ENCODE measurements at places on chromosomes 5 and 9. TPM values are rescaled to one million over a fixed set of nuclear protein-coding genes. Genes with fewer than 3 reads are reported as not detected.

The OLFM1 gene
- 7.6 TPM for total RNA-seq

The KLF4 gene
- 62.9 TPM for total RNA-seq

GRCh38 chr5:43110606-43111170, 10.0 kb upstream of the ZNF131 start:
- DNase-seq = no peak

DNA sequence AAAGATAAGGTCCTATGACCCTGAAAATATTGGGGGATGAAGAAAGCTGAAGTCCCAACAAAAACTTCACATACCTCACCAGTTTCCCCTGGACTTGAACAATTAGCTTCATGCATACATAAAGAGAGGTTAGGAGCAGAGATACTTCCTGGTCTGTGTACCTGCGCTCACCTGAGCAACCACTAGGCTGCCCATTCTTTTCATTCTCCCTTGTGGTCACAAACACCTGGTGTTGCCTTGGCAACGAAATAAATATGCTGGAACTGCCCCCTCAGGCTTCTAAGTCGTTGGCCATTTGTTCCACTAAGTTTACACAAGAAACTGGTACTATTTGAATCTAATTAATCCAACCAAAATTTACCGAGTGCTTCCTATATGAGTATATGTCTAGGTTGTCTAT, 18.1 kb downstream of the OTP start:
- no peak for DNase-seq

The INSL6 gene
- not detected for total RNA-seq

DNA sequence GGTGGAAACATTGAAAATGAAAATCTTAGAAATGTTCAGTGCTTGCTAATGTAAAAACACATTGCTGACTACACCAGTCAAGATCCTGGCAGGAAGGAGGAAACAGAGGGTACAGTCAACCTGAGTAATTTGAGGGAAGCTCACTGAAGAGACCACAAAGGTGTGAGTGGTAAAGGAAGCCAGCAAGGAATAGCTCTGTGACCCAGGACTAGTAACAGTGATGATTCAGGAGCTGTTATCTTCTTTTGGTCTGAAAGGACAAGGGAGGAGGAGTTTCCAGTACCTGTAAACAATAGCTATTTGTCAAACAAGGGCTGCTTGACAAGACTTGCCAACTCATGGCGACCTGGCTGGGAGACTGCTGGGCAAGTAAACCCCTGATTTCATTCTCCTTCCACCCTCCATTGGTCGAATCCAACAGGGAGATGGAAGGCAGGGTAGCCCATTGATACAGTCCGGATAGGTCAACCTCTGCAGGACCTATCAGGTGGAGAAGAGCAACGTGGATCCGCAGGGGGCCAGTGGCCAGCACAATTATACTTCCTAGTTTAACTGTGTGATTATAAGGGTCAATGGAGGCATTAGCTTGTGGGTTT, 68.1 kb downstream of the MAMDC2 start:
- no peak for DNase-seq

GRCh38 chr9:138097501-138097991, 220.0 kb downstream of the CACNA1B start:
- no peak for DNase-seq

DNA sequence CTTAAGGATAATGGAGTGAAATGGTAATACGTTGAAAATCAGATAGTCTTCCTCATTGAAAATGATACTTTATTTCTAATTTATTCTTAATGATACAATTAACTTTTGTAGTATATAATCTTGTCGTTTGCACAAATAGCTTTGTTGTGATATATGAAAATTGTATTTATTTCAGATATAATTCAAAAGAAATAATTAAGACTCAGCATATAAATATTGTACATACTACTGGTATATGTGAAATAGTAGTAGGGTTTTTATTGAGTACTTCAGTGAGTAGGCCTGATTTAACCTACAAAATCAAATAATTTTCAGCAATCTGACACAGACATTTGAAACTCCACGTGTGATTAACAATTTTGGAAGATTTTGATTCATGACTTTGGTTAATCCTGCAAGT, 4.8 kb downstream of the C5orf22 start:
- DNase-seq = no peak

DNA sequence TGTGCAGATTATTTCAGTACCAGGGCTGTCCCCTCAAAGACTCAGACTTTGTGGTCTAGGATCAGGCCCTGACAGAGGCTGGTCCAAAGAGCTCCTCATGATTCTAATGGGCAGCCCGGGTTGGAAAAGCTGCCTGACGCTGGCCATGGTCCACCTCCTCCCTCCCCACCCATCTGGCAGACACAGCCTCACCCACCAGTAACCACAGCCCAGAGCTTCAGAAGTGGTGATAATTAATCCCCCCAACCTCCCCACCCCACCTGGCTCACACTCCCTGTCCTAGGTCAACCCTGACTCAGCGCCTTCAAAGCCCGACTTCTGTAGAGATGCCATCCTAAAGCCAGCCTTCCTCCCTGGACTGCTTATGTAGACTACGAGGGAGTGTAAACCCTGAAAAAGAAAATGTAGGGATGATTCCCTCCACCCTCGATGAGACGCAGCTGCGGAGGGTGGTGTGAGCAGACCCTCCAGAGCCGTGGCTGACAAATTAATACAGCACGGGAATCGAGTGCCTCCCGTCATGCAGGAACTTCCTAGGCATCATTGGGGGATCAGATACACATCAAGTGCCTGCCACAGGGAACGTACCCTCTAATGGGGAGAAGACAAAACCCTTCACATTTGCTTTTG, 7.0 kb downstream of the UBE2QL1 start:
- peak; percentile 1 for DNase-seq

GRCh38 chr5:36458746-36459145, 147.7 kb upstream of the SLC1A3 start:
- DNase-seq = no peak

The FBXL7 gene
- total RNA-seq = 18.4 TPM

The GMCL2 gene
- total RNA-seq = not detected

GRCh38 chr5:84536797-84537196, 152.1 kb upstream of the EDIL3 start:
- DNase-seq = no peak

- DNase-seq = no peak
Measured at GRCh38 chr9:111645806-111646205, 14.7 kb downstream of the DNAJC25 start.

DNA sequence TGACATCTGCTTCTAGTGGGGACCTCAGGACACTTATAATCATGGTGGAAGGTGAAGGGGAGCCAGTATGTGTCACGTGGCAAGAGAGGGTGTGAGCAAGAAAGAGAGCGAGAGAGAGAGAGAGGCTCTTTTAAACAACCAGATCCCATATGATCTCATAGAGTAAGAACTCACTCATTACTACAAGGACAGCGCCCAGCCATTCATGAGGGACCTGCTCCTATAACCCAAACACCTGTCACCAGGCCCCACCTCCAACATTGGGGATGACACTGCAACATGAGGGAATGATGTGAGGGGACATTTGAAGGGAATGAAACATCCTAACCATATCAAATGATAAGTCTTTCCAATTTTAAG, 427.5 kb downstream of the EFNA5 start:
- no peak for DNase-seq

The SH3RF2 gene
- total RNA-seq = 41.2 TPM

DNA sequence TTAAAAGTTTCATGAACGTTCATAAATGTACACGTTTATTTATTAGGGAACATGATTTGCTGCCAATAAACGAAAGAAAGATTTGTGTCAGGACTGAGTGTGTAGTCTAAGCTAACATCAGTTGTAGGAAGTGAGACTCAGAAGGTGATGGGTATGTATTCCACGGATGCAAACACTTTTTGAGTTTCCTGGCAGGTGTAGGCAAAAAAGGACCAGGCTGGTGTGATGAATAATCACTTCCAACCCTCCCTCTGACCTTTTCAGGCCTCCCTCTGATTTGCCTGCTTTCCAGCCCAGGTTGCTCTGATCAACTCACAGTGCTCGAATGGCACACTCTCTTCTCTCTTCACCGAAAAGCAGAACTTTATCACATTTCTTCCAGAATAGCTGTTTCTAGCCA, 51.8 kb downstream of the BASP1 start:
- no peak for DNase-seq

The NOTCH1 gene
- 39.7 TPM for total RNA-seq

DNA sequence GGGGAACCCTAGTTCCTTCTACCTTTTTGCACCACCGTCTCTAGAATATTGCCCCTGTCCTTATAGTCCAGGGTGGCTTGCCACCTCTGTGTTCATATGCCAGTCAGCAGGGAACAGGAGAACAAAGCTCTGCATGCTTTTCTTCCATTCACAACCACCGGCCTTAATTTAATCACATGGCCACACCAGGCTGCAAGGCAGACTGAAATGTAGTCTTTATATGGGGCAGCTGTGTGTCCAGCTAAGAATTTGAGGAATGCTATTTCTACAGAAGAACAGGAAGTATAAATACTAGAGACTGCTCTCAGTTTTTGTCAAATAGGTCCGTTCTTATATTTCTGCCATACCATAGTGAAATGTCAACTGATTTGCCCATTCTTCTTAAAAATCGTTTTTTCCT, 5.8 kb downstream of the C5orf22 start:
- DNase-seq = no peak

DNA sequence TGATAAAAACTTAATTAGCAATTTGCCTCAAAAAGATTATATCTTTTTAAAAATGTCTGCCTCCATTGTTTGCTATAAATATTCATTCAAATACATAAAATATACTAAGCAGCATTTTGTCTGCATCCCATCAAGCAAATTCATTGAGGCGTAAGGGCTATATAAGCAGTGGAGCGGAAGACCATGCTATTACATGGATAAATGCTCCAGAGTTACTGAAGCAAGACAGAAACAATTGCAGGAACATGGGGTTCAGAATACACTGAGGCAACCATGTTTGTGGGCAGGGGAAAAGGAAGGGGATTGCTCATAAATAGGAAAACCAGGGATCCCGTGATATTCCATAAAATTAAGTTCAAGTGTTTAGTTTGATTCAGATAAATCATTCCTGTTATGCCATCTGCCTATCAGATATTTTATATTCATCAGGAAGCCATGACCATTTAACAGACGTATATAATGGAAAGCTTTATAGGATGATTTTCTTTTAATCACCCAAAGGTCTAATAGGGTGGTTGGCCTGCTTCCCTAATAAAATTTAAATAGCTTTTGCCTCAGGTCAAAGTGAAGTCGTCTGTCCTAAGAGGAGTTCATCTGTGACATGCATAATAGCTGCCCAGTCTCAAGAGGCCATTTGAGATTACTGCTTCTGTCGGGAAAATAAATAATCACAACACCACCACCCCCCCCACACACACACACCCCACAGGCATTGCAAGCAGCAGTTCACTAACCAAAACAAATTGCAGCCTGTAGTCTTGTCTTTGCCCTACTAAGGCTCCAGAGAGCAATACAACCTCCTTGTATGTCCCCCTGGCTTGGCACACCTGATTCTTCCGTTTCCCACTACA, 105.2 kb downstream of the RASEF start:
- DNase-seq = no peak

The DHFR gene
- 3.9 TPM for total RNA-seq

DNA sequence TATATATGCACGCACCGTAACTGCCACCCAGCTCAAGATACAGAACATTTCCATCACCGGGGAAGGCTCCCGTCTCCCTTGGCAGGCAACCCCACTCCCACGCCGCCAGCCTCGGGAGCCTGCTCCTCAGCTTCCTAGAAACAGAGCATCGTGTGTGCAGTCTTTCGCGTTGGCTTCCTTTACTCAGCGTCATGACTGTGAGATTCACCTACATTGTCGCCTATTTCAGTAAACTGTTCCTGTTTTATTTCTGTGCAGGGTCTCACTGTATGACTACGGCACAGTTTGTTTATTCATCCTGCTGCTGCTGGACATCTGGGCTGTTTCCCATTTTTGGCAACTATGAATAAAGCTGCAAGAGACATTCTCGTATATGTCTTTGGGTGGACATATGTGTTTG, 90.7 kb downstream of the STK10 start:
- DNase-seq = no peak

GRCh38 chr5:135185481-135186065, 151.5 kb upstream of the PITX1 start:
- DNase-seq = peak; percentile 43

The RXRA gene
- total RNA-seq = 34.5 TPM

The CCL21 gene
- total RNA-seq = 26.5 TPM

The CCNI2 gene
- total RNA-seq = not detected

DNA sequence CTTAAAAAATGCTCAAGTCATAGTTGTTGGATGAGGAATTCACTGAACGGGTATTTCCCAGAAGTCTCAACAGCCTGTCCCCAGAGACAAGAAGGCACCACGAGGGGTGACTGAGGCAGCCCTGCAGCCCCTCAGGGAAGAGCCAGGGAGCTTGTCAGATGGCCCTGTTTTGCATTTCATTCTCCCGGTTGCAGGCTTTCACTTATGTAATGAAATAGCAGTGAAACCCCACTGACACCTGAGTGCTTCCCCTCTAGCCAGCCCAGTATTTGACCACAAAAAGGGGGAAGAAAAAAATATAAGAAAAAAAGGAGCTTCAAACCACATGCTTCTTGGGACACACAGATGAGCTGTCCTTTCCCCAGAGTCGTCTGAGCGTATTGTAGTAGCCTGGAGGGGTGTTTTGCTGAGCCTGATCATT, 75.3 kb upstream of the IL12B start:
- no peak for DNase-seq

- DNase-seq = no peak
Measured at GRCh38 chr5:1374679-1375055, 29.8 kb upstream of the CLPTM1L start.

DNA sequence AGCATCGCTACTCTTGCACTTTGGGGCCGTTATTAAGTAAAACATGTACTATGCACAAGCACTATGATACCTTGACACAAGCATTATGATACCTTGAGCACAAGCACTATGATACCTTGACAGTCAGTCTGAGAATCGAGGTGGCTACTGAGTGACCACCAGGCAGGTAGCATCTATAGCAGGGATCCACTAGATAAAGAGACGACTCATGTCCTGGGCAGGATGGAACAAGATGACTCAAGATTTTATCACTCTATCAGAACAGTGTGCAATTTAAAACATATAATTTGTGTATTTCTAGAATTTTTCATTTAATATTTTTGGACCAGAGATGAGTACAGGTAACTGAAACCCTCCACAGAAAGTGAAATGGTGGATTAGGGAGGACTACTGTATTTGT, 16.9 kb downstream of the CHSY3 start:
- DNase-seq = no peak

The TYRP1 gene
- 35.6 TPM for total RNA-seq

DNA sequence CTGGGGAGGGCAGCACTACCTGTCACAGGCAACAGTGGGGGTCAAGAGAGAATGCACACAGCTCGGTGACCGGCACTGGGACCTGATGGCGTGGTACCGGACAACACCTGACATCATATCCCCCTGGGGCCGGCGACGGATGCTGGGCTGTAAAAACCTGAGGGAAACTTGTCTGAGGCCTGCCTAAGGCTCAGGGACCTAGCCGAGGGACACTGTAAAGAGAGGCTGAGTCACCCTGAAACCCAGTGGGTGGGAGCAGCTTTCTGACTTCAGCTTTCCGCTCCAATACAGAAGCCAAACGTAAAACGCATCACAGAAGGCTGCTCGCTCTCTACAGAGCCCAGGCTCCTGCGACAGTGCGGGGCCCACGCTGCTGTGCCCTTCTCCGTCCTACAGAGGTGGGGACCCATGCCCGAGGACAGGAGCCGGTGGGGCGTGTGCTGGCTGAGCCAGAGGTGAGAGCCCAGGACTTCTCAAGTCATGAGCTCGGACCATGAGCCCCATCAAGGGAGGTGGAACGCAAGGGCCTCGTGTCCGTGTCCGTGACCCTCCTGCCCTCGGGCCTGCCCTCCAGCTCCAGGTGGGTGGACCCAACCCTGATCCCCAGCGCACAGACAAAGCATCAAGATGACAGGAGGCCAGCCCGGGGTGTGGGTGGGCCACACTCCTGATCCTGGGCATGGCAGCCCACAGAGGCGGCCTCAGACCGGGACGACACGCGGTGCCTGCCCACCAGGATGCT, 5.3 kb downstream of the RALGDS start:
- no peak for DNase-seq

Measured in right atrium auricular region (tissue), 2 donors.